ENCODE measurements at places on chromosomes 7 and 10.

DNA sequence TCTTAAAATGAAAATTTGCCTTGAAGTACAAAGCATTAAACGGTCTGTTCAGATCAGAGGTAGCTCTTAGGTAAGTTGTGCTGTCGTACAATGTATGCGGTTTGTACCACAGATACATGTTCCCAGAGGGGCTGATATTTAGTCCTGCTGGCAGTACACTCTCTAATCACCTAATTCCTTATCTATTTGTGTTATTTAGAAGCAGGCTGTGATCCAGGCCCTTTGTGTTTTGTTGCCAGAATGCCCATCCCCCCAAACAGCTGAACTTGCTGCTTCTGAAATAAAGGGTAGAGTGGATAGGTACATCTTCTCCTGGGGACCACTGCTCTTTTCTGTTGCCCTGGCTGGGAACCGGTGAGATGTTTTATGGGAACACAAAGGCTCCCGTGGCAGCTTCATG lies 84.5 kb downstream of the SND1 start:
- no peak for DNase-seq

DNA sequence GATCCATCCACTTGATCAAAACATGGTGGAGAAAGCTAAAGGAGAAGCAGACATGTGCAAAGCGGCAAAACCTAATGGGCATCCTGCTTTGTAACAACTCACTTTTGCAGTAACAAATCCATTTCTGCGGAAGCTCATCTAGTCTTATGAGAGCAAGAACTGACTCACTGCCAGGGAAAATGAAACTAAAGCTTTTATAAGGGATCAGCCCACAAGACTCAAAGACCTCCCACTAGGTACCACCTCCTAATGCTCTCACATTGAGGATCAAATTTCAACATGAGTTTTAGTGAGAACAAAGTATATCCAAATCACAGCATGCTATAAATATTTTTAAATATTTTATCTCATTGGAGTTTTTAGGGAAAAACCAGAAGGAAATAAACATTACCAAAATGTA lies 120.1 kb upstream of the GNAI1 start:
- no peak for DNase-seq

DNA sequence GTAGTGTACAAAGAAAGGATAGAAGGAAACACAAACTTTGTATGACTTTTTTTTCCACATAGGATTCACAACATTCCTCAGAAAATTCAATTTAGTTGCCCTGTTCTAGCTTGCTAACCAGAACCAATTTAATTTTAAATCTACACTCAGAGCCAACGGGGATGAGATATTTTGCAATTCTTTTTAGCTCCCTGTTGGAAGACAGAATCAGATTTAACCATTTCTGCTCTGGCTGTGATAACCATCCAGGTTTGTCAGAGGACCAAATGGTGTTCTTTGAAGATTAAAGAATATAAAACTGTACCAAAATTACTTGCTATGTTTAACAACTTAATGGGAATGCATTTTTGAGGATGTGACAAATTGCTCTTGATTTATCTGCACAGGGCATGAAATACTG lies 319.7 kb downstream of the HPSE2 start:
- no peak for DNase-seq

DNA sequence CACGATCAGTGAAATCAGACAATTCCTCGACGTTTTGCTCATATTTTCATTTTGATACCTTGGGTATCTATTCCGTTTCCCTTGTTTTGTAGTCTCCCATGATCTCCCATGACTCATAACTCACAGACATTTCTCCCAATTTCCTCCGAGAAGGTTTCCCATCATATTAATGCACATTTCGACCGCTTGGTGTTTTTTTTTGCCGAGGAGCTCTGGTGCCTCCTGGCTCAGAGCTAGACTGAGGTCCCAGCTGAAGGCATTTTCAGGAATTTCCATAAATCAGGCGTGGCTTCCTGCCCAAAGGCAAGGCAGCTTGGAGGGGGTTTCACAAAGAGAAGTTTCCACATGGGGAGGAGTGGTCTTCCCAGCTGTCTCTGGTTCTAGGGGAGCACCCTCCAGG lies 148.2 kb upstream of the TNS3 start:
- no peak for DNase-seq

GRCh38 chr7:91135703-91136430 lies 128.4 kb upstream of the FZD1 start:
- no peak for DNase-seq
